GM18507 (cell line): ENCODE measurements at places on chromosomes 2 and 18.

- no peak for DNase-seq
Observed at GRCh38 chr18:62187543-62188510, 772 bp downstream of the RELCH start.

DNA sequence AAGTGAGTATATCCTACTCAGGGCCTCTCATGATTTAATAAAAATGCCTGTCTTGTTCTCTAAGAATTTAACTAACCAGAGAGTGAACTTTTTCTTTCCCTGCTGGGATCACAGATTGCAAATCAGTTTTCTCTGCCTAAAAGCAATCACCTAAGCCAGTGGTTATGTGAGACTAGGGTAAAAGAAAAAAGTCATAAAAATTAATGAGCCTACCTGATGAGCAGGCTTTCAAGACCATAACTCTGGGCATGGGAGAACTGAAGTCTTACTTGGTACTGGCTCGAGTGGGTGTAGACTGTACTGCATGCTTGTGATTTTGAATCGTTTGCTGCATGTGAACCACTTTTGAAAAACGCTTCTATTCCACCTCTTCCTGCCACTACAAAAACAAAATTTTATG lies 1677.0 kb upstream of the LRRTM1 start:
- DNase-seq, result no peak

DNA sequence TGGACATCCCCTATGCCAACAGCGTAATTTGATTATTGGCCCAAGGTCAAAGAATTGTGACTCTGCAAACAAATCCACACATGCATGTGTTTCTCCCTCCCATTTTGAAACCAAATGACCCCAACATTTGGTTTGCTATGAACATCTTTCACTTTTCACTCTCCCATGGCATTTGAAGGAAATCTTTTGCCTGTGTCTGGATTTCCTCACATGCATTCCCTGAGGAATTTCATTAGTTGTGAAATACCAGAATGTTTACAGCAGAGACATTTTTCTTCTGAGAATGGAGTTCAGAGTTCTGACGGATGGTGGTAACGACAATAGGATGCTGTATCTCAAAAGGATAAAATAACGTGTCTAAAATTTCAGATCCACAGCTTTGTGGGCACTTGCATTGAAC lies 60.3 kb upstream of the LMAN1 start:
- no peak for DNase-seq

GRCh38 chr2:100627330-100628300 lies 64.8 kb downstream of the PDCL3 start:
- no peak for DNase-seq

DNA sequence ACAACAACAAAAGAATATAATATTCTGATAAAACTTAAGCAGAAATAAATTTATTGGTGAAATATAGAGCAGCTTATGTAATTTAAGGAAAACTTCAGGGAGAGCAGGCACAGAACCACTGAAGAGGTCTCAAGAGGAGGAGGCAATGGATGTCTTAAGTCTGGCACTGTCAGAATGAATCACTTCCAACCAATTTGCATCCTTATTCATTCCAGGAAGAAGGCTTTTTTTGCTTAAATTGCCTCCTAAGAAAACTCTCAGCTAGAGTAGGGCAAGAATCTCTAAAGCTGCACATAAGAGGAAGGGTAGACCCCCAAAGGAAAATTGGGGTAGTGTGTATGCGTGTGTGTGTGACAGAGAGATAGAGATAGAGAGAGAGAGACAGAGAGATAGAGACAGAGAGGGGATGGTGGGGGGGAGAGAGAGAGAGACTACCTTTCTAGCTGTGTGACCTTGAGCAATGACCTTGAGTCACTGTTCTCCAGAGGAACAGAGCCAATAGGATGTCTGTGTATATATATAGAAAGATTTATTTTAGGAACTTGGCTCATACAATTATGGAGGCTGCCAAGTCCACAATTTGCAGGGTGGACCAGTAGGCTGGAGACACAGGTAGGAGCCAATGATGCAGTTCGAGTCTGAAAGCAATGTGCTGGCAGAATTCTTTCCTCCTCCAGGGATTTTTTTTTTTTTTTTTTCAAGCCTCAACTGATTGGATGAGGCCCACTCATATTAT lies 96.4 kb upstream of the LINC00305 start:
- no peak for DNase-seq

DNA sequence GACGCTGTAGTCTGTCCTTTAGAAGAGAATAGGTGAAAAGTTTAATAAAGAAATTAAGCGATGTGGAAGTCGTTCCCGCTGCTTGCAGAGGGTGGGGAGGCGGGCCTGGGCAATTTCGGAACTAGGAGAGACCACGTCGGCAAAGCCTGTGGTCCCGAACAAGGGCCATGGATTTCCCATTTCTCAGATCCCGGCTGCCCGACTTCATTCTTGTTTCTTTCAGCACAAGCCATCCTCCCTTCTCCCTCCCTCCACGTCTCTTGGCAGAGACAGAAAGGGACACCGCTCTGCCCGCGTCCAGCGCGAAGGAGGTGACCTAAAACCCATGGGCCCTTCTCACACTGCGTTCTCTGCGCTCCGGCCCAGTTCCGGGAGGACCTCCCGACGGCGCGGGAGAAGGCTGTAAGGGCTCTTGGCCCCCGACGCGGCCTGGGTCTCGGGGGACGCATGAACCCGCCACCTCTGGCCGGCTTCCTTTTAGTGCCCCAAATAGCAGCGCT lies 2.2 kb upstream of the BCL2L11 start:
- DNase-seq, result no peak
